Thyroid gland (tissue), 4 donors: ENCODE measurements at places on chromosomes 5 and 9. TPM values are rescaled to one million over a fixed set of nuclear protein-coding genes. Genes with fewer than 3 reads are reported as not detected.

Gene ARID3C
- not detected for total RNA-seq

Gene FAM114A2
- 22.5 TPM for total RNA-seq

GRCh38 chr5:92676215-92677165 lies 904.5 kb downstream of the NR2F1-AS1 start:
- H3K36me3 ChIP-seq: no peaks in the 10 kb centered on the region
- no peaks in the 10 kb centered on the region for H3K27me3 ChIP-seq
- no peak overlapping the region for H3K4me3 ChIP-seq
- H3K27ac ChIP-seq: no peak overlapping the region

DNA sequence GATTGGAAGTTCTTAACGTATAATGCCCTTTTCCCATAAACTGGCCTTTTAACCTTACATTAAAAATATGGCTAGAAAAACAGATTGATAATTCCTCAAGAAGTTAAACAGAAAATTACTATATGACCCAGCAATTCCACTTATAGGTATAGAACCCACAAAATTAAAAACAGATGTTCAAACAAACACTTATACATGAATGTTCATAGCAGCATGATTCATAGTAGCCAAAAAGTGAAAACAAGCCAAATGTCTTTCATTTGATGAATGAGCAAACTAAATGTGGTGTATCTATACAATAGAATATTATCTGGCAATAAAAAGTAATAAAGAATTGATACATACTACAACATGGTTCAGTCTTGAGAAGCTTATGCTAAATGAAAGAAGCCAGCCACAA lies 35.5 kb downstream of the POU5F2 start:
- H3K4me3 ChIP-seq: no peak overlapping the region
- no peaks in the 10 kb centered on the region for H3K27me3 ChIP-seq
- no peaks in the 10 kb centered on the region for H3K4me1 ChIP-seq
- no peaks in the 10 kb centered on the region for H3K36me3 ChIP-seq
- H3K27ac ChIP-seq: no peak overlapping the region
- DNase-seq: no peak
